ENCODE measurements at places on chromosomes 12 and 14.

DNA sequence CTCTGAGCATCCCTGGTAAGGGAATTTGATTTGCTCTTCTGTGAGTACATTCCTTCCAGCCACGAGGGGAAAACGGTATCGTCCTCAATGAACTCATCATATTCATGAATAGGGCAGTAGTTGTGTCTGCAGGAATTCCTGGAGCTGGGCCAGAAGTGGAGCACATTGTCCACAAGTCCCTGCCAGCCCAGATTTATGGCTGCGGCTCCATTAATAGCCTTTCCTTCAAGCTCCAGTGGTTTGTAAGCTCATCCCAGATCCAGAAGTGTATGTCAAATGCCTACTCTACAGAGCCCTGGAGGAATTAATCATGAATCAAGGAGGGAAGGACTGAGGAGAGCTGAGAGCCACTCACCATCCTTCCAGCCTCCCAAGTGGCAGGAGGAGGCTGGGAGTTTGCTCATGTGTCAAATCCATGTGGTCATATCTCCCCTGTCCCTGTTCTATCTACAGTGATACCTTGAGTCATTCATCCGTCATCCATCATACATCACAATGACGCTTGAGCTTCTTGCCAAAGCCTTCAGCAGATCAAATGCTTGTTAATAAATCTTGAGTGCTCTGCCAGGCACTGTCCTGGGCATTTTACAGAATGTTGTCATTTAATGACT is 65.5 kb downstream of the SVOP start:
- no peak for DNase-seq

GRCh38 chr14:23916446-23916845 is 37.1 kb upstream of the DHRS4 start:
- DNase-seq: no peak

GRCh38 chr12:49021292-49021915 is 2.8 kb upstream of the PRKAG1 start:
- DNase-seq: no peak

- DNase-seq: no peak
Observed at GRCh38 chr14:28243600-28243999, 523.0 kb upstream of the FOXG1 start.

- DNase-seq: no peak
Observed at GRCh38 chr14:95644981-95645380, 41.2 kb upstream of the TCL1B start.

DNA sequence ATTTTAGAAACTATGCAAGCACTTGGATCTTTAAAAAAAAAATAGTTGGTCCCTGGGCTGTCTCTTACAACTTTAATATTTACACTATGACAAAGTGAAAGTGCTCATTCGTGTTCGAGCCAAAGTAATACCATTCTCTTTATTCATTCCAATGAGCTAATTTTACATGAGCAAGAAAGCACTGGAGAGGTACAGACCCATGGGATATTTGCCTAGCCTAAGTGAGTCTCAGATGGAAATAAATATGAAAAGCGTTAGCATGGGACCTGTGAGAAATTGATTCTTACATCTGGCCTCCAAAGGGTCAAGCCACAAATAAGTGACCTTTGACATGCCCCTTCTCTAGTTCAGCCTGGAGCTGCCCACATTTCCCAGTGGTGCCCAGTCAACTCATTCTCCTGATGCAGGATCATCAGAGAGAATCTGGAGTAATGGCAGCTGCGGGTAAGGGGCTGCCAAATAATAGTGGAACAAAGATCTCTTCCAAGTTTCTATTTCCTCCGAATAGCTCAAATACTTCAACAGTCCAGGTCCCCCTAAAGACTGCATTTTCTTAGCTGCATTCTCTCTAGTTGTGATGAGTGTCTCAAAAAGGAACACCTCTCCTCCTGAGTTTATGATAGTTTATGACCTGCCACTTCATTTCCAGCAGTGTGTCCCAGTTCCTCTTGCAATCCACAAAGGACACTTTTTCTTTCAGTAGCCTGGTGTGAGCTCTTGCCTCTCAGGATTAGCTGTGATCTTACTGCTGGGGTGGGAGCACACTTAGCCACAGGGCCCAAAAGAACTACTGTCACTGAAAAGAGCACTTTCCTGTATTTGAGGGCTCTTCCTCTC is 208.2 kb downstream of the DAD1 start:
- no peak for DNase-seq

DNA sequence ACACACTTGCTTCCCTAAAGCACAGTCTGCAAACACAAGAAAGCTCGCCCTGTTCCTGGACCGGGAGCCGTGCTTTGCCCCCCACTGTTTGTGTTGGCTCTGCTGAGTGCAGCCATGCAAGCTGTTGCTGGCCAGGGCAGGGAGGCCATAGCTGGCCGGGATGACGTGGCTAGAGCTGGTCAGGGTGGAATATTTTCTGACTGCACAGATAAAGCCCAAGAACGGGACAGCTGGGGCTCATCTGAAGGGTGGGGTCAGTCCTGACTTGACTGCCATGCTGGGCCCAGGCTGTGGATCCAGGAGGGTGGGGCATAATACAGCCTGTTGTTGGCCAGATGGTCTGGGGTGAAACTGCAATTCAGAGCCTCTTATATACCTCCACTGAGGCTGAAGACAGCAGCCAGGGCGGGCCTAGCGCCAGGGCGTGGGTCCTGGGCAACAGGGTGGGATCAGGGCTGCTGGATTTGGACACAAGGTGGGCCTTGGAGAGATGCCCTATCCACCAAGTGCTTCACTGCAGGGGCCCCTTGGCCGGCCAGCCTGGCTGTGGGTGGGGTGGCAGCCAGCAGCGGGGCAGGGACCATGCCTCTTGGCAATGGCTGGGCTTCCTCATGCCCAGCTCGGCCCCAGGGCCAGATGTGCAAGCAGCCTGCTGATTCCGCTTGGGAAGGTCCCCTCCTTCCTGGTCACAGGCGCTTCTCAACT is 14.8 kb downstream of the KMT5A start:
- DNase-seq: no peak

GRCh38 chr12:122537021-122537420 is 10.0 kb downstream of the KNTC1 start:
- no peak for DNase-seq

GRCh38 chr14:104528496-104528895 is 51.1 kb upstream of the C14orf180 start:
- DNase-seq: no peak

DNA sequence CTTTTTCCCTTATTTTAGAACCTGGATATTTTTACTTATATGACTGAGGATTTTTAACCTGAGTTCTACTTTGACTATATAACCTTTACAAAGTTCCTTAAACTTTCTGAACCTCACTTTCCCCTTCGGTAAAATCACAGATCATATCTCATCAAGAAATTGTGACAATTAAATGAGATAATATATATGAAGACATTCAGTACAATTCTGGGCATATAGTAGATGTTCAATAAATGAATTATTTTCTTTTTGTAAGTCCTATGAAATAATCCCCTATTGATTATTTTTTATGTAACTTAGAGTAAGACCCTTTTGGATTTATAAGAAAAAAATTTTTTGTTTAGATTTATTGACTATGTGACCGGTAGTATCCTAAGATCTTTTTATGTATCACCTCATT is 17.6 kb upstream of the FAM177A1 start:
- DNase-seq: no peak

DNA sequence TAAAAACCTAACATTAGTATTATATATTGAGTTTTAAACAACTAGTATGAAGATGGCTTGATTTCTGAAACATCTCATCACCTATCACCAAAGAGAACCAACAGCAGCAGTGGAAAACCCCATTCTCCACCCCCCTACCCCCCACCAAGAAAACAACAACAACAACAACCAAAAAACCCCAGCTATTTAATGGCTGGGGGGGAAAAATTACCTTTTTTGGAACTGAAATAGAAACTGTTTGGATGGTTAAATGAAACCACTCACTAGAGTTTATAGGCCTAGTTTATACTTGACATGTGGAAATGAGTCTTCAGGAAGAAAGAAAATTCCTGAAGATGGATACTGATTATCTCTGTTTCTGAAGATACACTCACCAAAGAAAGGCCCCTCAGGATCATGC is 30.3 kb downstream of the PPP2R5E start:
- no peak for DNase-seq

- no peak for DNase-seq
Observed at GRCh38 chr14:95018821-95019220, 138.5 kb downstream of the DICER1 start.

Measured in activated T-cell treated with anti-CD3 and anti-CD28 coated beads, Interleukin-2, amount 50 U/mL, for 24 hours (primary cell).